Activated CD4-positive, alpha-beta memory T cell treated with anti-CD3 and anti-CD28 coated beads, Interleukin-2, amount 10 ng/mL, durations not matched to agents 7 days and 5 days (primary cell): ENCODE measurements at places on chromosomes 3 and 15. TPM values are rescaled to one million over a fixed set of nuclear protein-coding genes. Genes with fewer than 3 reads are reported as not detected.

DNA sequence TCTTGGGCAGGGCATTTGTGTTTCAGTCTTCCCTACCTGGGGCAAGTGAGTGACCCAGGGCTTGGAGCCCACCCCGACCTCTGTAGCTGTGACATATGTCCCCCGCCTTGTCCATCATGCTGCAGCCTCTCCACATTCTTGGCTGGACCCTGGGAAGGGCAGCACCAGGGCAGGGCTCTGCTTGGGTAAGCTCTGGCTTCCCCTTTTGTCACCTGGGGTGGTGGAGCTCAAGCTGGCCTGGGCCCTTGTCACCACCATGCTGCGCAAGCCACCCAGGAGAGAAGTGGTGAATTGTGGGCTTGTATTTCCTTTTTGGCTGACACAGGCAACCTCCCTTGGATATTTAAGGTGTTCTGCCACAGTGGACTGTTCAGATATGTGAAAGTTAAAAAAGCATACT, 29.3 kb downstream of the SPSB4 start:
- H3K36me3 ChIP-seq = no peaks in the 10 kb centered on the region
- H3K4me1 ChIP-seq = no peaks in the 10 kb centered on the region
- H3K4me3 ChIP-seq = no peak overlapping the region
- H3K27ac ChIP-seq = no peak overlapping the region

GRCh38 chr3:64264501-64265109, 39.3 kb upstream of the PRICKLE2 start:
- H3K4me1 ChIP-seq = no peaks in the 10 kb centered on the region
- DNase-seq = no peak
- H3K4me3 ChIP-seq = no peak overlapping the region
- no peak overlapping the region for H3K27ac ChIP-seq

GRCh38 chr3:141093397-141093796, 42.2 kb downstream of the SPSB4 start:
- no peaks in the 10 kb centered on the region for H3K27me3 ChIP-seq
- DNase-seq = no peak
- no peak overlapping the region for H3K4me3 ChIP-seq
- H3K27ac ChIP-seq = no peak overlapping the region
- H3K36me3 ChIP-seq = no peaks in the 10 kb centered on the region

The PEX11A gene
- total RNA-seq = 2.4 TPM

- H3K4me1 ChIP-seq = no peaks in the 10 kb centered on the region
- no peak for DNase-seq
- H3K36me3 ChIP-seq = no peaks in the 10 kb centered on the region
- no peak overlapping the region for H3K4me3 ChIP-seq
- no peak overlapping the region for H3K27ac ChIP-seq
These were observed 818.8 kb upstream of the LMCD1 start for GRCh38 chr3:7682822-7683229.

GRCh38 chr3:194404365-194405140, 5.5 kb upstream of the GP5 start:
- H3K4me3 ChIP-seq = no peak overlapping the region
- H3K36me3 ChIP-seq = peaks cover 20% of the 10 kb centered on the region
- H3K27ac ChIP-seq = no peak overlapping the region
- H3K27me3 ChIP-seq = peaks cover 4% of the 10 kb centered on the region
- no peak for DNase-seq

DNA sequence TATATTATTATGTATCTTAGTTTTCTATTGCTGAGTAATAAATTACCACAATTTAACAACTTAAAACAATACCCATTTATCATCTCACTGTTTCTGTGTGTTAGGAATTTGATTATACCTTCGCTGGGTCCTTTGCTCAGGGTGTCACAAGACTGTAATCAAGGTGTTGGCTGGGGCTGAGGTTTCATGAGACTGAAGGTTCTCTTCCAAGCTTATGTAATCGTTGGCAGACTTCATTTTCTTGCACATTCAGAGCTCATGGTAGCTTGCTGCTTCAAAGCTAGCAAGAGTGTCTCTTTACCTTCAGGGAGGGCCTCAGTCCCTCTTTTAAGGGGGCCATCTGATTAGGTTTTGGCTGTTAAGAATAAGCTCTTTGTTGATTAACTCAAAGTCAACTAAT, 293.1 kb downstream of the POLQ start:
- H3K4me1 ChIP-seq = no peaks in the 10 kb centered on the region
- H3K4me3 ChIP-seq = no peak overlapping the region
- H3K27ac ChIP-seq = no peak overlapping the region
- H3K27me3 ChIP-seq = no peaks in the 10 kb centered on the region

GRCh38 chr3:173589116-173589515, 191.6 kb downstream of the NLGN1 start:
- H3K4me1 ChIP-seq = peaks cover 2% of the 10 kb centered on the region
- H3K27me3 ChIP-seq = peaks cover 15% of the 10 kb centered on the region
- DNase-seq = no peak
- no peaks in the 10 kb centered on the region for H3K36me3 ChIP-seq
- H3K4me3 ChIP-seq = no peak overlapping the region

GRCh38 chr3:73513260-73513659, 111.5 kb downstream of the PDZRN3 start:
- H3K36me3 ChIP-seq = no peaks in the 10 kb centered on the region
- no peak for DNase-seq
- H3K27ac ChIP-seq = no peak overlapping the region
- no peak overlapping the region for H3K4me3 ChIP-seq
- H3K4me1 ChIP-seq = no peaks in the 10 kb centered on the region
- no peaks in the 10 kb centered on the region for H3K27me3 ChIP-seq

The AHSG gene
- not detected for total RNA-seq

GRCh38 chr3:17619968-17620367, 122.5 kb downstream of the TBC1D5 start:
- peaks cover 31% of the 10 kb centered on the region for H3K36me3 ChIP-seq
- H3K27me3 ChIP-seq = no peaks in the 10 kb centered on the region
- H3K4me1 ChIP-seq = no peaks in the 10 kb centered on the region
- no peak overlapping the region for H3K27ac ChIP-seq
- no peak overlapping the region for H3K4me3 ChIP-seq
- no peak for DNase-seq

DNA sequence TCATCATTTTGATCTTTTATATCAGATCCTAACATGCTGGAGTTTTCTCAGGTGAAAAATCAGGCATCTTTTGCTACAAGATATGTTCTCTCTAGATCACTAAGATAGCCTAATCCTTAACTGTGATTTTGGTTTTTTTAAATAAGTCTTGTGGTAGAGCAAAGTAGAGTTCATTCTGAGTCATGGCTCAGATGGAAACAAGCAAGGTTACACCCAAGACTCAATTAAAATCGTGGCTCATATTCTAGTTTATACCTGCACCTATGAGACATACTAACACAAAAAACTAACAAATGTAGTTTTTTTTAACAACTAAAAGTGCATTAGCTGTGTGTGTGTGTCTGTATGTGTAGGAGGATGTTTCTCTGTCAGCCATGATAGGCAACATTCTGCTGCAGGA, 428.2 kb downstream of the NLGN1 start:
- no peaks in the 10 kb centered on the region for H3K4me1 ChIP-seq
- no peak for DNase-seq
- no peak overlapping the region for H3K4me3 ChIP-seq

- H3K4me1 ChIP-seq = no peaks in the 10 kb centered on the region
- no peak overlapping the region for H3K4me3 ChIP-seq
These were observed 40.9 kb upstream of the RYK start for GRCh38 chr3:134291319-134292254.

DNA sequence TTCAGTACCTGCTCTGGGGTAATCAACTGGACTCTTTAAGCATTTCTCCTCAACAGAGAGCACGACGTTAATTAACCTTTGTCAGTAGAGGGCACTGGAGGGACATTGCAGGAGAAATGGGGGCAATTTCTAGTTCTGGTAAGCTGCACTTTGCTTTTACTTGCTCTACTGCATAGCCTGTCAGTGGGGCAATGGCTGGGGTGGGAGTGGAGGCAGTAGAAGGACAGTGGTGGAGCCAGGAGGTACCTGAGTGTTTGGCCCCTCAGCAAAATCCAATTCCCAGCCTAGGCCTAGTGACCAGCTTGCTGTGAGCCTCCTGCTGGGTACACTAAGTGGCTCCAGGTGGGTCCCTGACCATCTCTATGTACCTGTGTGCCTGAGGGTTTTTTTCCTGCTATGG, 18.3 kb upstream of the MED12L start:
- no peaks in the 10 kb centered on the region for H3K36me3 ChIP-seq
- H3K27ac ChIP-seq = no peak overlapping the region
- no peak overlapping the region for H3K4me3 ChIP-seq
- DNase-seq = no peak
- H3K27me3 ChIP-seq = peaks cover 14% of the 10 kb centered on the region
- no peaks in the 10 kb centered on the region for H3K4me1 ChIP-seq

The HGD gene
- 0.43 TPM for total RNA-seq

The APPL1 gene
- total RNA-seq = 32.5 TPM

The C3orf20 gene
- total RNA-seq = 0.23 TPM

The LRRK1 gene
- total RNA-seq = 1.1 TPM

The C15orf61 gene
- total RNA-seq = 5.2 TPM

The ARGFX gene
- not detected for total RNA-seq

DNA sequence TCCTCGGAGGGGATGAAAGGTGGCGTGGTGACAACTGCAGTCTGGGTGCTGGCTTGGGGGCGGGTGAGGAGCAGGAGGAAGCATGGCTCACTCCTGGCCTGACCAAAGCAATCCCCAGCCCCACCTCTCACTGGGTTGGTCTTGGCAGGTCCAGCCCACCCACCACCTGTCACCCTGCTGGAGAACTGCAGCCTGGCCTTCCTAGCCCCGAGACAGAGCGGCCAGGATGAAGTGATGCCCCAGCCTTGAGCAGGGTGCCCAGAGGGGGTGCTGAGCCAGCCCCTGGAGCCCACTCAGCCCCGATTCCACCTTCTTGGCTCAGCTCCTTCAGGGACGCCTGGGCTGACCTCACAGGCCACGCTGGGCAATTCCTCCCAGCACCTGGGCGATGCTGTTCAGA, 89.9 kb downstream of the IQSEC1 start:
- no peak overlapping the region for H3K27ac ChIP-seq
- H3K36me3 ChIP-seq = peaks cover 19% of the 10 kb centered on the region
- H3K4me1 ChIP-seq = peaks cover 38% of the 10 kb centered on the region
- H3K4me3 ChIP-seq = no peak overlapping the region
- H3K27me3 ChIP-seq = no peaks in the 10 kb centered on the region

The FES gene
- 32.4 TPM for total RNA-seq

The TMF1 gene
- 57.4 TPM for total RNA-seq

The LRRC31 gene
- not detected for total RNA-seq

DNA sequence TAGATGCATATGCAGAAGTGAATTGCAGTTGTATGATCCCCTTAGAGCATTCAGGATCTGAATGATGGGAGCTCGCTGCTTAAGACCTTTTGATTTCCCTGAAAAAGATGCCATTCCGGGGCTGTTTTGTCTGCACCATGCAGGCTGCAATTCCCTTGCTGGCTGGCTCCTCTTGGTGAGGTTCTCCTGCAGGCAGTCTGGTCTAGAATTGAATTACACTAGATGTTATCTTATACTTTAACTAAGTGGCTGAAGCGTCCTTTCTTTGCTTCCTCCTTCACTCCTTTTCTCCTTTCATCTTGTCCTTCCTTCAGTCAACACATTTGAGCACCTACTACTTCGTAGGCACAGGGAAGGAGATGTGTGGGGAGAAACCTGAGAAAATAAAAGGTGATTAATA, 18.6 kb upstream of the MYZAP start:
- H3K27ac ChIP-seq = no peak overlapping the region
- H3K36me3 ChIP-seq = no peaks in the 10 kb centered on the region
- peaks cover 15% of the 10 kb centered on the region for H3K27me3 ChIP-seq
- no peak overlapping the region for H3K4me3 ChIP-seq
